Suprapubic skin (tissue), 4 donors: ENCODE measurements at places on chromosomes 1 and 21.

- no peak for DNase-seq
These were observed 39.4 kb downstream of the FHAD1 start for GRCh38 chr1:15286452-15286851.

GRCh38 chr1:92797297-92797696, 12.4 kb upstream of the EVI5 start:
- no peak for DNase-seq

GRCh38 chr1:172663732-172664131, 4.8 kb downstream of the FASLG start:
- DNase-seq: no peak

- no peak for DNase-seq
These were observed 63.9 kb downstream of the KCNK2 start for GRCh38 chr1:215146240-215146975.
